Choroid plexus epithelial cell (primary cell): ENCODE measurements at places on chromosomes 4 and X.

GRCh38 chrX:54825716-54826438 lies 18.3 kb downstream of the MAGED2 start:
- no peak for DNase-seq

GRCh38 chrX:720825-721224 lies 90.2 kb downstream of the SHOX start:
- DNase-seq: no peak

GRCh38 chr4:139575072-139575471 lies 19.1 kb upstream of the SETD7 start:
- DNase-seq: no peak

GRCh38 chr4:6576932-6577331 lies 1.9 kb downstream of the MAN2B2 start:
- DNase-seq: no peak

GRCh38 chr4:67261971-67262370 lies 283.3 kb downstream of the CENPC start:
- no peak for DNase-seq

GRCh38 chr4:53068755-53069330 lies 206.7 kb downstream of the RASL11B start:
- DNase-seq: no peak

DNA sequence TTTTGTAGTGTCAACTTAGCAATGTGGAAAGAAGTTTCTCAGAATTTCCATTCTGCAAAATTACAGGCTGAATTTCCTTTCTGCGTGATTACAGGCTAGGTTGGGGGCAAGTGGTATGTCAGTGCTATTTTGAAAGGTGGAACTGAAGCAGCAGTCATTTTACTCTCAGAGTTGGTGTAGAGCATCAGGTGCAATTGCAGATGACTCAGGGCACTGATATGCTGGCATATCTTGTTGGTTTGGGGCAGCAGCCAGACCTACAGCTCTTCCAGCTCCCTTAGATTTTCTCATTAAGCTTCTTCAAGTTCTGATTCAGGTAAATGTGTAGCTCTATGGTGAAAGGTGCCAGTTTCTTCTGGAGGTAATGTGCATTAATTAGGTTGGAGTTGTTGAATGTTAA lies 930.7 kb upstream of the PCDH10 start:
- no peak for DNase-seq

DNA sequence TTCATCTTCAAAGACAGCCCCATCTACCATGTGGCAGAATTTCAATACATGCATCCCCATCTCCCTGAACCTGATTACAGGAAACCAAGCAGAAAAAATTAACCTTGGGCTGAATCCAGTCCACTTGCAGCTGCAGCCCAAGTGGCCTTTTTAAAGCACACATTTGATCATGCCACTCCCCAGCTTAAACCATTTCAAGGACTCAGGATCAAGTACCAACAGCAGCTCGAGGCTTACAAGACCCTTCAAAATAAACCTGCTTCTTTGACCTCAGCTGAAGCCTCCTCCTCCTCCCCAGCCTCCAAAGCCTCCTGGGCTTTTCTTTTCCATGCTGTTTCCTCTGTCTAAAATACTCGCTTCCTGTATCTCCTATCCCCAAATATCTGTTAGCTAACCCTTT lies 50.7 kb upstream of the KIT start:
- DNase-seq: no peak

DNA sequence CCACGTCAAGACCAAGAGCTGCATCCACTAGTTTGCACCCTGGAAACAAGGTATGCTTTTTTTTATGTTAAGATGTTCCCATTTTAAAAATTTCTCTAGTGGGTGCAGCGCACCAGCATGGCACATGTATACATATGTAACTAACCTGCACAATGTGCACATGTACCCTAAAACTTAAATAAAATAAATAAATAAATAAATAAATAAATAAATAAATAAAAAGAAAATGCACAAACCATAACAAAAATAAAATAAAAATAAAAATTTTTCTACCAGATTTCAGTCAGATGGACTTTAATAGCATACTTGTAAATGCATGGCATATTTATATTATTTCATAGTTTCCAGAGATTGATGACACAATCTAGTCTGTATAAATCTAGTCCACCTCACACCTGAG lies 1.9 kb upstream of the PRR27 start:
- DNase-seq: no peak

- DNase-seq: no peak
Measured at GRCh38 chr4:44438687-44439086, 9.9 kb downstream of the KCTD8 start.

DNA sequence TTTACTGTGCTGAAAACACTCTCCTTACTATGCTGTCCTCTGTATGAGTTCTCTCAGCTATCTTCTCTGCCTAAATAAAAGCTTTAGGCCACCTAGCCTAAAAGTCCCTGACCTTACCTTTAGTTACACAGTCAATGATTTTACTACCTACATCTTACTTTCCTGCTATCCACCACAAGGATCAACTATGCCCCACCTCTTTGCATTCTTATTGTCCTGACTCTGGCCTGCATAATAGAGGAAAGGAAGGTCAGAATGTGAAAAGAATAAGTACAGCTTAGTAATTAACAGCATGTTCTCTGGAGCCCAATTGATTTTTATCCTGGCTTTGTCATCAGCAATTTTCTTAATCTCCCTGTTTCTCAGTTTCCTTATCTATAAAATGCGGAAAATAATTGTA lies 1257.8 kb downstream of the RPA4 start:
- no peak for DNase-seq

GRCh38 chr4:172899861-172900260 lies 268.8 kb upstream of the GALNT7 start:
- DNase-seq: no peak

DNA sequence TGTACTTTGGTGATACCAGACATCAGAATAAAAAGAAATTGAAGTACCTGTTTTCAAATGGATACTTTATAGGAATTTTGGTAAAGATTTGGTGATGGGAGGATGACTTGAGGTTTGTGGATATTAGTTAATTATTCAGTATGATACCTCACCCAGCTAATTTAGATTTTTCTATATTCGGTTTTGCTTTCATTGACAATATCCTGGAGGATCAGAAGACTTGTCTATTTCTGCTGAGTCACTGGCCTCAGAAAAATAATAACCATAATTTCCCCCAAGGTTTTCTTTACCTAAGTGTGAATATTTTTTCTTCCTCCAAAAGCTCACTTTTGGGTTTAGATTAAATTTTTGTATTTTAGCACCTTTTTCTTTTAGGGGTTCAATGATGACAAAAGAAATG lies 100.2 kb downstream of the EGF start:
- no peak for DNase-seq

- DNase-seq: peak; percentile 33
Measured at GRCh38 chrX:118392716-118393115, 46.8 kb downstream of the WDR44 start.

DNA sequence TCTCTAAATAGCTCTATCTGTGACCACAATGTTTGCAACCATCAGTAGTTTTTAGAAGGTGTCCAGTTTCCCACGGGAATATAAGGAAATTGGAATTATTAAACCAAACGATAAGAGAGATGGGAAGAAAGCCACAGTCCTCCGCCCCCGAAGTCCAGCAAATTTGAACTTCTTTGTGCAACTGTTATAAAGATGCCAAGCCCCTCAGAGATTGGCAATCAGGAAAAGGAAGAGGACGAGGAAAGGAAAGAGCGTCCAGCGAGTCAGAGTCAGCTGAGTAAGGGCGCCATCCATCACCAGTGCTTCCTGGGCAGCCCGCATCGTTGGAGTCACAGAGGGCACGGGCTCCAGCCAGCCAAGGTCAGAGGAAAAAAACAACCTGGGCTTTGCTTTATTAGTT lies 35.7 kb downstream of the LDB2 start:
- no peak for DNase-seq

GRCh38 chrX:118974908-118975671 lies 672 bp downstream of the LONRF3 start:
- DNase-seq: no peak

DNA sequence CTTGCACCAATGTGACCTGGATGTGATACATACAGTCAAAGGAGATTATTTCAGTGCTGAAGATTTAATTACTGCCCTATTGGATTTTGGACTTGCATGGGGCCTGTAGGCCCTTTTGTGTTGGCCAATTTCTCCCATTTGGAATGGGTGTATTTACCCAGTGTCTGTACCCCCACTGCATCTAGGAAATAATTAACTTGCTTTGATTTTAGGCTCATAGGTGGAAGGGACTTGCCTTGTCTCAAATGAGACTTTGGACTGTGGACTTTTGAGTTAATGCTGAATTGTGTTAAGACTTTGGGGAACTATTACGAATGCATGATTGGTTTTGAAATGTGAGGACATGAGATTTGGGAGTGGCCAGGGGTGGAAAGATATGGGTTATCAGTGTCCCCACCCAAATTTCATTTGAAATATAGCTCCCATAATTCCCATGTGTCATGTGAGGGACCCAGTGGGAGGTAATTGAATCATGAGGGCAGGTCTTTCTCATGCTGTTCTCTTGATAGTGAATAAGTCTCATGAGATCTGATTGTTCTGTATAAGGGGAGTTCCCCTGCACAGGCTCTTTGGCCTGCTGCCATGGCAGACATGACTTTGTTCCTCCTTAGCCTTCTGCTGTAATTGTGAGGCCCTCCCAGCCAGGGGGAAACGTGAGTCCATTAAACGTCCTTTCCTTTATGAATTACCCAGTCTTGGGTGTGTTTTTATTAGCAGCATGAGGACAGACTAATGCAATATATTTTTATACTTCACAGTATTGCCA lies 362.2 kb upstream of the SPANXN4 start:
- DNase-seq: no peak

DNA sequence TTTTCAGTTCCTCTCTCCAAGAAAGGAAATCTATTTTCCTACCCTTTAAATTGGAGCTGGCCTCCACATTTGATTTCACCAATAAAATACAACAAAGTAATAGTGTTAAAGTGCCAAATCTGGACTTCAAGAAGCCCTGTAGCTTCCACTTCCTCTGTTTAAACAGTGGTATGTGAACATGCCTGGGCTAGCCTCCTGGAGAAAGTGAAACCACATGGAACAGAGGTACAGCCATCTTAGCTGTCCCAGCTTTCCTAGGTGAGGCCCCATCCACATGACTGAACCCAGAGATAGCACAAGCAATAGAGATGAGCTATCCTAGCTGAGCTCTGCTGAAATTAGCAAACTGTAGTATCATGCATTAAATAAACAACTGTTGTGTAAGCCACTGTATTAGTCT lies 131.8 kb upstream of the VCX start:
- no peak for DNase-seq

DNA sequence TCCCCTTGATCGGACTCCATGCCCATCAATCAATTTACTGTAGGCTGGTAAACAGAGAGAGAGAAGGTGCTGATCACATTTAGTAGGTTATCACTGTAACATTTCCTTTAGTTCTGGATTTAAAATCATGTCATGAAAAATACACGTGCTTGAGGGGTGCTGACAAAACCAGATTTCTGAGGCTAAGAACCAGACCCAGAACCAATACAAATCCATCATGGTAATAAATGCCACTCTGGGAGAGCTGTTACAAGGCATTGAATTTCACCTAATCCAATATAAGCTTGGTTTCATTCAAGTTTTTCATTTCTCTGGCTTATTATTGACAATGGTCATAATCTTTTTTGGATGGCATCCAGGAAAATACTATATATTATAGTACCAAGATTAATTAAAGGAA lies 54.5 kb downstream of the FBXO8 start:
- DNase-seq: no peak

DNA sequence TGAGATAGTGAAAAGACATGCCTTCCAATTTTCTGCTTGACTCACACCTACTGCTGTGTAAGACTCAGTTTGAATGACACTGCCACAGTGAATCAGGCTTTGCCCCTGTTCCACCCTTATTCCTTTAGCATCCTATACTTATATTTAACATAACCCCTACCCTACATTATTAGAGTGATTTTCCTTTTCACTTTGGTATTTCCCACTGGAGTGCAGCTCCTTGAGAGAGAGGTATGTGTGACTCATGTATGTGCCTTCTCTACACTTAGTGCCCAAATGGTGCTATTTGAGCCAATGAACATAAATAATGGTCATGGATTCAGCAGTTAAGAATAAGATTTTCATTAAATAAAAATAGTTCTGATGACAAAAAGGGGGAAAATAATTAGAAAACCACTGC lies 69.5 kb downstream of the RRAGB start:
- no peak for DNase-seq

- DNase-seq: no peak
Measured at GRCh38 chr4:115873048-115873447, 759.6 kb upstream of the NDST4 start.

DNA sequence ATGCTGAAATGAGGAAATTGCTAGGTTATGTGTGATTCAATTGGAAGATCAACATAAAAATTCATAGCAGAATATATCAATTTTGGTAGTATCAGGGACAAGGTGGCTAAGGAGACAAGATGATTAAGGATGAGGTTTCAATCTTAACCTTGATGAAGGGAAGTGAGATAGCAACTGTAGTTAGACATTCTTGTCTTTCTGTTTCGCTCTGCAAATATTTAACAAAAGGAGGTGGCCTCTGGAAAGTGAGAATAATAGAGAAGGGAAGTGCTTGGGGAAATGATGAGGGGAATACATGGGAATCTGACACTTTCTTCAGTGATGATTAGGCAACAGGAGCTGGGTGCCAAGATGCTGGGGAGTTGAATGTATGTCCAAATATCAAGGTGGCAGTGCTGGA lies 337.1 kb upstream of the PUDP start:
- DNase-seq: no peak

GRCh38 chrX:51332188-51332942 lies at the start of gene NUDT10:
Gene NUDT10 (plus strand): TSS chrX:51332822. CDS start chrX:51332966, 144 bp downstream.
- DNase-seq: peak; percentile 28
